ENCODE measurements at places on chromosomes 12 and 14.

GRCh38 chr12:119204131-119204530 lies 25.4 kb downstream of the HSPB8 start:
- DNase-seq, result no peak

GRCh38 chr14:93709249-93709648 lies 79.0 kb downstream of the PRIMA1 start:
- DNase-seq, result no peak

DNA sequence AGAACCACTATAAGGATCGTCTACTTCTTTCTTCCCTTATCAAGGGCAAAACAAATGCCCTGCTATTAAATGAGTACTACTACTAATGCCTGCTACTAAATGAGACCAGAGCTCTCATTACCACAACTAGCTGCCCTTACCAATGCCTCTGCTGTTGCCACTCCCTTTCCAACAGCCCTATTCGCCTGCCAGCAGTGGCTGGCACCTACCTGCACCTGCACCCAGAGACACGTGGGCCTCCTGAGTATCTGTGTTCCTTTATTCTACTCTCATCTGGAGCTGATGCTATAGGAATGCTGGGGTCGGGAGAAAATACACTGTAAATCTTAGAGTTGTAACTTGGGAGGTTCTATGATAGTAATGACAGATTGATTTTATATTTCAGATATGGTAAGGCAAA lies 174.7 kb downstream of the SLC2A13 start:
- no peak for DNase-seq

DNA sequence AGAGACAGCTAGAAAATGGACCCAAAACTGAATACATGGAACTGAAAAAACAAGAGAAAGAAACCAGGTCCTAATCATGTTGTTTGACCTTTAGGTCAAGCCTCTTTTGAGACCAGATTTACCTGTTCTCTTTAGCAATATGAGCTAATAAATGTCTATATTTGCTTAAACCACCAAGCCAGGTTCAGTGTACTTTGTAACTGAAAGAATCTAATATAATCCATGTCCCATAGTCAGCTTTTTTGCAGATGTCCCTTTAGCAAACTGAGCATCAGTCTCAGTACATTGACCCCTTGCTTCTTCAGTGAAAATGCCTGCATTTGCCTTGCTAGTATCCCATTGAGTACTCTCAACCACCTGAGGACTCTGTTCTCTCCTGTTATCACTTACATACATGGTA lies 61.7 kb downstream of the PLCZ1 start:
- no peak for DNase-seq

- no peak for DNase-seq
Measured at GRCh38 chr12:107990325-107990724, 138.8 kb upstream of the WSCD2 start.

DNA sequence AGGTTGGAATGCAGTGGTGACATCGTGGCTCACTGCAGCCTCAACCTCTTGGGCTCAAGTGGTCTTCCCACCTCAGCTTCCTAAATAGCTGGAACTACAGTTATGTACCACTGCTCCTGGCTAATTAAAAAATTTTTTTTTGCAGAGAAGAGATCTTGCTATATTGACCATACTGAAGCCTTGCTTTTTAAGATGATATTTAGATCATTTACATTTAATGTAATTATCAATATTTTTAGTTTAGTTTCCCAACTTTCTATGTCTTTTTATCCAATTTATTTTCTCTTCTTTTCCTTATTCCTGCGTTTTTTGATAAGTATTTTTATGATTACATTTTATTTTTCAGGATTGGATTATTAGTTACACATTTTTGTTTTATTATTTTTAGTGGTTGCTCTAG lies 340.1 kb downstream of the APAF1 start:
- no peak for DNase-seq

DNA sequence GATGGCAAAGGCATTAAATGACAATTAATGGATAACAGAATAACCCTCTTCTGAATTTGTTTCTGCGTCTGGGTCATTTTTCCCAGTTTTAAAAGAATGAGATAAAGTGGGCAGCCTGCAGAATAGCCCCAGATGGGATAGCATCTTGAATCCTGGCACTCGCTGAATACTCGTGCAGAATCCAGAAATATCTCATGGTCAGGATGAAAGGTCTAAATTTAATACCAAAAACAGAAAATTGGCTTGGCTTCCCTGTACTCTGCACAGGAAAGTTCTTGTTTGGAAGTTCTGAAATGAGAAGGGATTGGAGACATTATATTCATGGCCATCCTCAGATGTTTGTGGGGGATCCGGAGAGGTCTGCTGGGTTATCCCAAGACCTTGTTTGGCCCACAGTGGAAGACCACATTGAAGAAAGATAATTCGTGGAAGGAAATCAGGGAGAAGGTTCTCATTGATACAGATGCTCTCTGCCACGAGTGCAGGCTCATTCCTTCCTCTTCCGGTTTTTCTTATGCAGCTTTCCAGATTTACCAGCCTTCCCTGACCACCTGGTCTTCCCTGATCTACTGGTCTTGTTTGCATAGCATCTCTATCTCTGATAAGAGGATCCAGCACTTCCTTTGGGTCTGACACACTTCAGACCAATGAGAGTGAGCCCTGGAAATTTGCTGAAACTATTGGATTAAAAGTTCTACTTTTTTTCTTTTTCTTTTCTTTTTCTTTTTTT lies 6.0 kb upstream of the IFT81 start:
- no peak for DNase-seq

- no peak for DNase-seq
Measured at GRCh38 chr12:9843407-9843806, 16.1 kb downstream of the KLRF1 start.

- DNase-seq, result no peak
Measured at GRCh38 chr12:55984861-55985260, 11.0 kb downstream of the RAB5B start.

DNA sequence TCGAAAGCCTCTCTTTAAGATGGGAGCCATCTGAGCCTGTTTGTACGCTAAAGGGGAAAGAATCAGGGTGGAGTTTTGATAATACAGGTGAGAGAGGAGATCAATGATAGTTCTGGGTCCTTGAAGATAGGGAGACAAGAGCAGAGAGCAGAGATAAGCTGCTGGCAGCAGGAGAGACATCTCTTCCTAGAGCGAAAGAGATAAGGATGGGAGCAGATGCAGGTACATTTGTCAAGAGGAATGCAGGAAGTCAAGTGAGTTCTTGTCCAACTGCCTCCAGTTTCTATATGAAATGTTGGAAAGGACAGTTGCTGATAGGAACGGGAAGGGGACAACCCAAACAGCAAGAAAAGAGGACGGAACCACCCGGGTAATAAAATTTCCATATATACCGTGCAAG lies 24.7 kb upstream of the HIF1A start:
- DNase-seq, result no peak

DNA sequence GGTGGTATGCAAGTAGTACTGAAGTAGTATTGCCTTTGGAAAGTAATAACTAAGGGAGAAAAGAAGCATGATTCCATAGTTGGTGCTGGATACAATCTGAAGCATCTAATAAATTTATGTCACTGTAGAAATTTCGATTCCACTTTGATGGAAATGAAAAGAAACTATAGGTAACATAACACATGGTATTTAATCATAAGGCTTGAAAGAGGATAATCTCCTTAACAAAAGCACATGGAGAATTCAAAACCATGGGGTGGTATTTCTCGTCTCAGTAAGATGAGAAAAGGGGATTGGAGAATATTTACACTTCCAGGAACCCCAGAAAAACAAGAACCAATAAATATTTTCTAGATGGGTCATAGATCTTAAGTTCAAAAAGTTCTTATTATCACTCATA lies 72.7 kb downstream of the NDUFA12 start:
- no peak for DNase-seq

GRCh38 chr14:84017495-84017894 lies 1512.4 kb upstream of the FLRT2 start:
- DNase-seq, result no peak

DNA sequence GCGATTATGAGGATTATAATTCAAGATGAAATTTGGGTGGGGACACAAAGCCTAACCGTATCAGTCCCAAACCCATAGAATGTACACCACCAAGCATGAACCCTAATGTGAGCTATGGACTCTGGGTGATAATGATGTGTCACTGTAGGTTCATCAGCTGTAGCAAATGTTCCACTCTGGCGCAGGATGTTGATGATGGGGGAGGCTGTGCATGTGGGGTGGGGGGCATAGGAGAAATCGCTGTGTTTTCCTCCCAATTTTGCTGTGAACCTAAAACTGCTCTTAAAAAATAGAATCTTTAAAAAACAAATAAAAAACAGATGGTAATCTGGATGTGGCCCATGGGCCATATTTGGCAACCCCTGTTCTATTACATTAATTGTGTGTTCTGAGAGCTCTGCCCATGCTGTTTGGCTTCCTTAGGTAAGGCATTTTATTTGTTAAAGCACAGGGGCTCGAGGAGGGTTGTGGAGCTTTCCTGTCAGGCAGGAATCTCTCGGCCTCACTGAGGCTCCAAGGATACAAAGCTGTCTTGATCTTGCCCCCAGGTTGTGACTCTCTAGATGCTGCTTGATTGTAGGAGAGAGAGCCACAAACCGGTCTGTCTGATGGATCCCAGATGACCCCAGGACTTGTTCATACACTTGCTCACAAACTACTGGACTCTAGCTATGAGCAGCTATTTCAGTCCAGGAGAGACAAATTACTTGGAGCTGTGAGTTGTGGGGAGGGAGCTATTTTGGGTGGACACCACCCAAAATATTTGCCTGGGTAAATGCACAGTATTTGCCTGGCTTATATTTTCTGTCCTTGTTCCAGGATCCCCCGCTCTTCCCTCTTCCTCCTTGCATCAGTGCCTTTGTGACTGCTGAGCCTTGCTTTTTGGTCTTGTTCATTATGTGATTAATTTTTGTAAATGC lies 340.2 kb downstream of the MED13L start:
- no peak for DNase-seq

DNA sequence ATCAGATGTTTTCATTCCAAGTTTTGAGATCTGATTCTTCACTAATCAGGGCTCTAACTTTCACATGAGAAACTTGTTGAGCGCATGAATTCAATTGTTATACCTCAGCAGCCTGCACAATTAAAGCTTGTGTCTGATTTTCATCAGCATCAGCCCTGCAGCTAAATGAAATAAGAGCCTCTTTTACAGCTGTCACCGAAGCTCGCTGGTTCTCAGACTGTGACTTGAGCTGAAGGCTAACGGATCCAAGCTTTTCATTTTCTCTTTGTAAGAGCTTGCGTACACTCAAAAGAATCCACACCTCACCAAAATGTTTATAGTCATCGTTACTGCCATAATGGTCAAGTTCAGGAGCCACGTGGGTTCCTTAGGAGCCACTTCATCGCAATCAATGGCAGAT lies 65.5 kb upstream of the BEGAIN start:
- no peak for DNase-seq

DNA sequence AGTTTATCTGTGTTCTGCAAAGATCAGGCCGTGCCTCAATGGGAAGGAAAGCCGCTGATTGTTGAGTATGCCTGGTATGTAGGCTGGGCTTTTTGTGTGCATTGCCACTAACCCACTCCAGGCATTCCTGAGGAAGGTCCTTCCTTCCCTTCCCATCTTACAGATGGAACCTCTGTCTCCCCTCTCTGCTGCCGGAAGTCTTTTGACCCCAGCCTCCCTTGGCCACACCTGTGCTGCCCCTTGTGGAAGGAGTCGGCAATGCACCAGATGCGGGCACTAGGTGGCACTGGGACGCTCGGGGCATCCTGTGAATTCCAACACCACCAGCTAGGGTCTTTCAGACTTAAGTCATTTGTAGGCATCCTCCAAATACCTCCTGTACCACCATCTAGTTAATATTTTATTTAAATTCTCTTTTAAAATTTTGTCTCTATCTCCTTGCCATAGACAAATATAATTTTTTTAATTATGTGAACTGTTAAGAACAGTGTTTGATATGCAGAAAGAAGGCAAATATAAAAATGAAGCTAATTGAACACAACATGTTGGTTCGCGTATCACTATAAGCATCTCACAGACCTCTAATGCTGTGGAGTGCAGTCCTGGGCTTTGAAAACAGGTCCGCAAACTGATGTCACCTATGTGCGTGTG lies 99.6 kb downstream of the RIN3 start:
- DNase-seq, result no peak

- DNase-seq, result no peak
Measured at GRCh38 chr12:10052193-10052913, 21.9 kb downstream of the CLEC9A start.

DNA sequence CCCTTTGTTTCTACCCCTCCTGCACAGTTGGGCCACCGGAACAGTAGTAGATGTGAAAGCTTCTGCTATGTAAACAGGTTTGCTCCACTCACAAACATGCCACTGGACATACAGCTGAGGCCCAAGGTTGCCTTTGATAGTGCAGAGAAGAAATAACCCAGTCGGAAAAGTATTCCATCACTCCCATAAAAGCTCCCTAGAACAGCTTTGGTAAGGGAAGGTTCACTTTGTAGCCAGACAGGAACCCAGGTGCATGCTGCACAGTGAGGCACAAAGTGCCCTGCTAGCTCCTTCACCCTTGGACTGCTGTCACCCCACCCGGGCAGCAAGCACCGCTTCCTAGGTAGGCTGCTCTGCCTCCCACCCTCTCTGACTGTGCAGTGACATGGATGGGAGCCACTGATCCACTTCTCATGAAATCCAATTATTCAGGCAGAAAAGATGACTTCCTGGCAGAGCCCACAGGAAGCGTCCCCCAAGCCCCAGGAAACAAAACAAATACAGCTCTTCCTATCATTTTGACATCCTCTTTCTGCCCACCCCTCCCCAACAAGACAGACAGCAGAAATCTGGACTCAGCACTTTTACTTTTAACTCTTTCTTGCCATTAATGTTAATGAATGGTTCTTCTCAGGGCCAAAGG lies 100.2 kb downstream of the SRGAP1 start:
- no peak for DNase-seq

- no peak for DNase-seq
Measured at GRCh38 chr12:71900091-71900490, 38.6 kb upstream of the TPH2 start.

DNA sequence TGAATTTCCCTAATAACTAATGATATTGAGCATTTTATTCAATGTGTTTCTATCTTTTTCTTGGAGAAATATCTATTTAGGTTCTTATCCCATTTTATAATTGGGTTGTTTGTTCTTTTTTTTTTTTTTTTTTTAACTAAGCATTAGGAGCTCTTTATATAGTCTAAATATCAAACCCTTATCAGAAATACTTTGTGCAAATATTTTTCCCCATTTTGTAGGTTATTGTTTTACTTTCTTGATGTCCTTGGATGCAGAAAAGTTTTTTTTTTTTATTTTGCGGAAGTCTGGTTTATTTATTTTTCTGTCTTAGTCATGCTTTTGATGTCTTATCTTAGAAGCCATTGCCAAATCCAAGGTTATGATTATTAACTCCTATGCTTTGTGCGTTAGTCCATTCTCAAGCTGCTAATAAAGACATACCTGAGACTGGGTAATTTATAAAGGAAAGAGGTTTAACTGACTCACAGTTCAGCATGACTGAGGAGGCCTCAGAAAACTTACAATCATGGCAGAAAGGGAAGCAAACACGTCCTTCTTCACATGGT lies 434.3 kb upstream of the TBX3 start:
- DNase-seq, result no peak
